ENCODE measurements at places on chromosomes 6 and 20.
A peak's percentile ranks its signal among the peaks of the same experiment; 100 is the strongest.

- DNase-seq: no peak
These were observed 79.4 kb downstream of the HMGCLL1 start for GRCh38 chr6:55499591-55499990.

- DNase-seq: peak; percentile 86
These were observed 230.9 kb upstream of the DTNBP1 start for GRCh38 chr6:15893556-15894253.

DNA sequence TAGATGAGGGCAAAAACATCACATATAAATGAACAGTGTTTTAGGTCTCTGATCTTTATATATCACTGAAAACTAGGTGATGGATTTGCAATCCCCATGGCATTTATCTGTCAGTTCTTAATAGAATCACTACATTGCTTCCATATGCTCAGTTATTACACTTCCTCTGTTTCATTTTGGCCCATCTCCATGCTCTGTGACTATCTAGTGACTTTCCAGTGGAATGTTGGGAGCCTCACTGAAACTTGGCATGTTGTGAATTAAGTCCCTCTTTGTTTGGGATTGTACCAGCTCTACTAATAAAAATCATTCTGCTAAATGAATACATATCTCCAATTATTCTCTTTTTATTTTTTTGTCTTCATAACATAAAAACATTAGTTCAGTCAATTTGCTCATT lies 226.1 kb upstream of the CEP162 start:
- no peak for DNase-seq

GRCh38 chr6:7135755-7136154 lies 28.0 kb downstream of the RREB1 start:
- no peak for DNase-seq

DNA sequence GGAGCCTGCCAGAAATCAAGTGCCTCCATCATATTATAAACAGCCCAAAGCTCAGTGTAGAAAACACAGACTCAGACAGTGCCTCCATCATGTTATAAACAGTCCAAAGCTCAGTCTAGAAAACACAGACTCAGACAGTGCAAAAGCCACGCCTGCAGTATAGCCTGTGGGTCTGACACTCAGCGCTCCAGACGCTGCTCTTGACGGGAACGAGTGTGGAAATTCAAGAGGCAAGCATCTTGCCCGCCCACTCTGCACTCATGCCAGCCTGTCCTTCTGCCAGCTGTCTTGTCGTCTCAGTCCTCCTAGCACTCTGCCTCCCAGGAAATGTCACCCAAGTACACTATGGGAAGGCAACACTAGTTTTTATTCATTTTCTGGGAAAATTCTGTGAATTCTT lies 274.2 kb upstream of the CDH4 start:
- no peak for DNase-seq

- no peak for DNase-seq
These were observed 420.9 kb downstream of the CDKAL1 start for GRCh38 chr6:20955131-20955530.

GRCh38 chr20:60327971-60328660 lies 369.9 kb downstream of the CDH26 start:
- DNase-seq: no peak

DNA sequence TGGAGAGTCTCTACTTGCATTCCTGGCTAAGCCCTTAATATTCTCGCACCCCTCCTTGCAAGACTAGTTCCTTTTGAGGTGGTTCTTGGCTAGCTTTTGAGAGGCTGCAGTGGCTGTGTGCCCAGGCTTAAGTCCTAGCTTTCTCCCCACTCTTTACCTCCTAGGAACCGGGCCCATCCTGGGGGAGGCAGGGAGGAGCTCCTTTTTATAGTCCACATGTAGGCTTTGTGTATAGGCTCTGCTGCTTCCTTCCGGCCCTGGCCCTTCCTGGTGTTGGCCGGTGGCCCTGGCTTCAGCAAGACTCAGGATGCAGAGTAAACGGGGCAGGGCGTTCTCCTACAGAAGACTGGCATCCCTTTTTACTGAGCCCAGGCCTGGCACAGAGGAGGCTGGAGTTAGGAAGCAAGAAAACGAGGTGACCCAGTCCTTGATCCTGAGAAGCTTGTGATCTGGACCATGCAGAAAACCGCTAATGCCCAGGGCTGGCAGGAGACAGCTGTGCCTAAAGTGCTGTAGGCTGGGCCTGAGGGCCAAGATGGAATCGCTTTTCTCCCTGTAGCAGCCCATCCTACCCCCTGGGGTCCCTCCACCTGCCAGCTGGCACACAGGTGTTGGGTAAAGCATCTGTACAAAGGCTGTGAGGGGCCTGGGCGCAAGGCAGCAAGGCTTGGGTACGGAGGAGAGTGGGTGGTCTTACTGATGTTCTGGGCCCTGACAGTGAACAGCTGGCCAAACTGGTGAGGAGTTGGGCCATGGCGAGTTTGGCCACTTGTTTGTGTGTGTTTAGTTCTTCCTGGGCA lies 8.7 kb downstream of the PLCG1 start:
- no peak for DNase-seq

DNA sequence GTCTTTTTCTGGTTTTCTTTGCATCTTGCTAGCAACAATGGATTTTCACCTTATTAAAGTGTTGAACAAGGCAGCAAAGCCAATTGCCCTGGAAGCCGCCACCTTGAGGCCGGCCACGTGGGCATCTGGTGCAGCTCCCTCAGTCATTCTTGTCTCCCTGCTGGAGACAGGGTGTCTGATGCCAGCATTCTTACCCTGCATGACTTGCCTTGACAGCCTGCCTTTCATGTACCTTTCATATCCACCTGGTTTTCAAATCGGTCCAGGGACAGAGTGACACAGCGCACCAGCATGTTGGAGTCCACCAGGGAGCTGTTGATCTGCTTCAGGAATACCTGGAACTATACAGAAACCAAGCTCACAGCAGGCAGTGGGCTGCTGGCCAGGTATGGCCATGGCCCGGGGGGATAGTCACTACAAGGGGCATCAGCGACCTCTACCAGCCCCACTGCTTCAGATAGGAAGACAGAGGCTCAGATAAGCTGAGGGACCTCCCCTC lies 49.8 kb downstream of the MYH7B start:
- DNase-seq: no peak

GRCh38 chr6:88165844-88166492 lies at the start of gene CNR1:
Gene CNR1 (minus strand): TSS chr6:88166347. CDS start chr6:88145274, 21,073 bp downstream.
- DNase-seq: peak; percentile 44

DNA sequence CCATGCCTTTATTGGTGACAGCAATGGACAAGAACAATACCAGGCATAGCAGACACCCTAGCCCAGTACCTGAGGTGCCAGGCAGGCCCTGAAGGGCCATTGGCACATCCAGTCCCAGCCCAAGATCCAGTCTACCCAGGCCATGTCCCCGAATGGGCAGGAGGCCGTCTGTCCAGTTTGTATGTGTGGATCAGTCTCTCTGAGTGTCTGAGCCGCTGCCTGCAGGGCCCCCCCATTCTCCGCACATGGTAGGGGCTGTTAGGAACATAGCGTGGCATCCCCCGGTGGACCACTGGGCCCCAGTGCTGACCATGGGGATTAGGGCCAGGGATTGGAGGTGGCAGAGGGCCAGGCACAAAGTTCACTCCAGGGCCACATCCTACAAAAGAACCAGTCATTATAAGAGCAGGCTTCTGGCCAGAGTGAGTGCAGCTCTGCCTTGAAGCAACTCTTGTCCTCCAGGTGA lies 5.1 kb downstream of the PCED1A start:
- no peak for DNase-seq

- DNase-seq: no peak
These were observed 26.9 kb downstream of the FAM50B start for GRCh38 chr6:3876101-3876500.

GRCh38 chr20:62822788-62823651 lies 6.2 kb downstream of the COL9A3 start:
- DNase-seq: peak; percentile 96

- DNase-seq: no peak
These were observed 68.6 kb upstream of the CCN6 start for GRCh38 chr6:111985202-111985731.

GRCh38 chr6:28239636-28240035 lies 12.4 kb downstream of the ZKSCAN4 start:
- DNase-seq: no peak
